GM03348 (cell line): ENCODE measurements at places on chromosomes 12 and 14.

- DNase-seq = no peak
These were observed 694.3 kb upstream of the TBX3 start for GRCh38 chr12:115378291-115378690.

DNA sequence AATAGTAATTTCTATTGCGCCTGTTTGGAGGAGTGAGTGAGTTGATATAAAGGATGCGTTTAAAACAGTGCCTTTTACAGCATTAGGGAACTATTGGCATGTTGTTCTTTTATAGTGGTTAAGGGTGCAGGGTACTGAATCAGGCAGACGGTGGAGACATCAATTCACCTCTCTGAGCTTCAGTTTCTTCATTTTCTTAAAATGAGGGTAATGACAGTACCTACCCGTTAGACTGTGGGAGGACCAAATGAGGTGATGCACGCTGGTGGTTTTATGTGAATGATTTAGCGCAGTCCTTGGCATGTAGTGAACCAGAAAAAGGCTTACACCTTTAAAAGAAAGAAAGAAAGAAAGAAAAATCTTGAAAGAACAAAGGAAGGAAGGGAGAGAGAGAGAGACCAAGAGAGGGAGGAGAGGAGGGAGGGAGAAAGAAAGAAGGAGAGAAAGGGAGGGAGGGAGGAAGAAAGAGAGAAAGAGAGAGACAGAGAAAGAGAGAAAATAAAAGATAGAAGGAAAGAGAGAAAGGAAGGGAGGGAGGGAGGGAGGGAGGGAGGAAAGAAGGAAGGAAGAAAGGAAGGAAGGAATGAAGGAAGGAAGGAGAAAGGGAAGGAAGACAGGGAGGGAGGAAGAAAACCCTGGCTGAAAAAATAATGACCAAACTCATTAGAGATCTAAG is 22.2 kb upstream of the CCND2 start:
- no peak for DNase-seq

- DNase-seq = no peak
These were observed 188.2 kb upstream of the FRMD6 start for GRCh38 chr14:51463461-51463860.

GRCh38 chr12:42282294-42282693 is 43.6 kb downstream of the ZCRB1 start:
- DNase-seq = no peak

DNA sequence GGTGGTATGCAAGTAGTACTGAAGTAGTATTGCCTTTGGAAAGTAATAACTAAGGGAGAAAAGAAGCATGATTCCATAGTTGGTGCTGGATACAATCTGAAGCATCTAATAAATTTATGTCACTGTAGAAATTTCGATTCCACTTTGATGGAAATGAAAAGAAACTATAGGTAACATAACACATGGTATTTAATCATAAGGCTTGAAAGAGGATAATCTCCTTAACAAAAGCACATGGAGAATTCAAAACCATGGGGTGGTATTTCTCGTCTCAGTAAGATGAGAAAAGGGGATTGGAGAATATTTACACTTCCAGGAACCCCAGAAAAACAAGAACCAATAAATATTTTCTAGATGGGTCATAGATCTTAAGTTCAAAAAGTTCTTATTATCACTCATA is 72.7 kb downstream of the NDUFA12 start:
- DNase-seq = no peak

GRCh38 chr12:55626154-55626553 is 10.5 kb upstream of the OR10P1 start:
- no peak for DNase-seq
